ENCODE measurements at places on chromosomes 5 and 9.

DNA sequence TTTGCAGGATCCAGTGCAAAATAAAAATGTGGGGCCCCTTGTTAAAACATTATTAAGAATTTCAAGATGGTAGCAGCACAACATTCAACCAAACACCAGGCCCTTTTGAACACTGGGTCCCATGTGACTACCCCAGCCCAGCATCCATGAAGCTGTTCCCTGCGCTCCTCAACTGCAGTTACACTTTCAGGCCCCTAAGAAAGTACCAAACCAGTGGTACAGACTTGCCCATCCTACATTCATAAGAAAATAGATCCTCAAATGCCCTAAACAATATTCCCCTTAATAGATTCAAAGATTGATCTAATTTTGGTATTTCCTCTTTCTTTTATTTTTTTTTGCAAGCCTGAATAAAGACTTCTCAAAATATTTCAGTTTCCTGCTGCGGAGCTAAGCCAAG, 201.7 kb downstream of the EFNA5 start:
- DNase-seq, result no peak

DNA sequence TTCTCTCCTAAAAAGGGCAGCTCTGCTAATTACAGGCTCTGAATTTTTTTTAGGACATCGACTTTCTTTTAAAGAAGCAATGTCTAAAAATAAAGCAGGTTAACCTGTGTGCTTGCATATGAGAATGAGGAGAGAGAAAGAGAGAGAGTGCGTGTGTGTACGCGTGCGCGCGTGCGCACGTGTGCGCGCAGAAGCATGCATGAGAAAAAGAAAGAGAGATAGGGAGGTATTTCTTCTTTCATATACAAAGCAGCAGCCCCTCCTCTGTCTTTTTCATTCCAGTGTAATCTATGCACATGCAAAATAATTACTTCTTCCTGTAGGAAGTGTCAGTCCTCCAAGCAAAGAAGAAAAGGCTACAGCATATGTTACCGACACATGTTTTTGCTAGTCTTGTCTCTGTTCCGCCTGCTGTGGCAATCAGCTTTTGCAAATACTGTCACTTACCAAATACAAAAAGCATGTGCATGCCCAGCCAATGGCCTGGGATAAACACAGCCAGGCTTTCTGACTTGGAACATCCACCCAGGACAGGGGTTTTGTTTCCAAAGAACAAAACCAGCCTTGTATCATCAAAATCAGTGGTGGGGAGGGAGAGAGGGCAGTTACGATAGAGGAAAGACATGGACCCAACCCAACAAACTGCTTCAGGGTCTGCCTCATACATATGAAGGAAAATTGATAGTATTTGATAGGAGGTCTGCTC, 252.3 kb upstream of the SLC24A2 start:
- peak; percentile 77 for DNase-seq

GRCh38 chr9:92808726-92809451, 44.3 kb upstream of the BICD2 start:
- DNase-seq, result peak; percentile 56

DNA sequence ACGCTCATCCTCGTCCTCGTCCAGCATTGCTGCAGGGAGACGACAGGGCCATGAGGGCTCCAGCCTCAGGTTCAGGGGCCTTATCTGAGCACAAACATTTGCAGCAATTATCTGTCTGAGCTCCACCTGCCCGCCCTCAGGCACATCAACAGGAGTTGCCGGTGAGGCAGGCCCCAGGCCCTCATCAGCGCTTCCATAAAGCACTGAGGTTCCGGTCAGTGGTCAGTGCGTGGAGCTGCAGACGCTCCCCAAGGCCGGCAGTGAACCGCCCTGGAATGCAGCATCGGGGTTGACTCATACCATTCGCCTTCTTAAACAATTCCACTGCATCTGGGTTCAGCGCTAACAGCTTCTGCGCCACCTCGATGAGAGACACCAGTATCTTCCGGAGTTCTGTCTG, 15.2 kb downstream of the UBAC1 start:
- no peak for DNase-seq

GRCh38 chr5:151598984-151599383, 7.9 kb upstream of the FAT2 start:
- no peak for DNase-seq

DNA sequence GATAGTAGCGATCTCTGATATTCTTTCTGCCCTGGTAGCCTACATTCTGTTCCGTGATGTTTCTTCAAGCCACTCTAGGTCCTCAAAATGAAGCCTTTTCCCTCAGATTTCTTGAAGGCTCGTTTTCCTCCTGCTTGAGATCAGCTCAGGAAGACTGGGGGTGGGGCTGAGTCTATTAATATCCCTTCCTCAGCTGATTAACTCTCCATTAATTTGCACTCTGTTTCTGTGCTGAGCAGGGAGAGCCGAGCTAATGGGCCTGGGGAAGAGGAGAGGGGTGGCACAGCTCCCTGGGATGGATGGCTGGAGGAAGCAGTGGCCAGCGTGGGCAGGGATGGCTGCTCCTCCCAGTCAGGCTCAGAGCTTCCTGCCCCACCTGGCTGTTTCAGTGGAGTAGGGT, 93.3 kb downstream of the PPARGC1B start:
- no peak for DNase-seq

DNA sequence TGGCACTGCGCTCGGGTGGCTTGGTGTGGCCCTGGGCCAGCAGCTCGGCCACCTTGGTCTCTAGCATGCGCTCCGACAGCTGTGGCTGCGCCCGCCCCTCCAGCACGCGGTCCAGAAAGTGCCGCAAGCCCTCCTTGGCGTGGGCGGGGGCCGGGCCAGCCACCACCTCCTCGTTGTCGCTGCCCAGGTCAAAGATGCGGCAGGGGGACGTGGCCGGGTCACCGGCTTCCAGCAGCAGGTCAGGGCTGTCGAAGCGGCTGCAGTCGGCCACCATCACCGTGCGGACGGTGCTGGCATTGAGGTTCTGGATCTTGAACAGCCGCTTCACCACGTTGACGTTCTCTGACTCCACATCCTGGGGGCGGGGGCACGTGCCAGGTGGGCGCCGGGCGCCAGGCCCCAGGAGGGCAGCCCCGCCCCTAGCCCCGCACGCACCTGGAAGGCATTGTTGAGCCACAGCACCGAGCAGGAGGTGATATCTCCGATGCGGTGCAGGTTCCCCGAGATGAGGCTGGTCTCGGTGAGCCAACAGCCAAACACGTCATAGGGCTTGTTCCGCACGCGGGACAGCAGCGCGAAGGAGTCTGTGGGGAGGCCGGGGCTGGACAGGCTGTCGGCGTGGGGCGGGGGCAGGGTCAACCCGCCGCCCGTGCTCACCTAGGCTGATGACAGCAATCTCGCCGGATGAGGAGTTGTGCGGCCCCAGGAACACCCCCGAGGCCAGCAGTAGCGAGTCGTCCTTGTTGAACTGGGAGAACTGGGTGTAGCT, 2.2 kb downstream of the FBXW5 start:
- no peak for DNase-seq

DNA sequence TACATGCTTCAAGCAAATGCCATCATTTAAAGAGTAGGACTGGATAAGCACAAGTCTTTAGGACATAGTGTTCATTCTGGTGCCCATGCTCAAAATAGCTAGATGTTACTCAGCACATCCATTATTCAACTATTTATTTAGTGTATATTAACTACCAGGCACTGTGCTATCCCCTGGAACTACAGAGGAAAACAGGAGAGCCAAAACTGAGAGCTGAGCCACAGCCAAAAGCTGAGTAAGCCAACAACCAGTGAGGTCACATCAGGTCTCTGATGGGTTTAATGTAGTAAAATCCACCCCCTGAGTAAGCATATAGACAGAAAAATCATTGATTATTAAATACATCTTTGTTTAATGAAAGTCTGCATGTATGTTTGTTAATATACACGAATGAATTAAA, 469.3 kb upstream of the DMAC1 start:
- DNase-seq, result no peak

DNA sequence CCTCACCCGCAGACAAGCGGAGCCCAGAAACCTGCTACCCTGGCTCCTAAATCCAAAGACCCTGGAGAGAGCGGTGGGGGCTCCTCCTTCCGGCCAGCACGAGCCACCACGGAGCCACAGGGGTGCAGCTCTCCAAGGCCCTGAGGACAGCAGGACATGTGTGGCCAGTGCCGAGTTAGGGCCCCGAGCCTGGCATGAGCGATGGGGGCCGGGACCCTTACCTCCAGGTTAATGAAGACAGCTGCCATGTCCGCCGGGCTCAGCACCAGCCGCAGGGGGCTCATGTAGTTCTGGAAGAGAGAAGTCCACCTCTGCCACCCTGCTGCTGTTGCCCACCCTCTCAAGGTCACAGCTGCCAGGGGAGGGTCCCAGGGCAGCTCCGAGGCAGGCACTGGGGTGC, 68.9 kb upstream of the SARDH start:
- no peak for DNase-seq

DNA sequence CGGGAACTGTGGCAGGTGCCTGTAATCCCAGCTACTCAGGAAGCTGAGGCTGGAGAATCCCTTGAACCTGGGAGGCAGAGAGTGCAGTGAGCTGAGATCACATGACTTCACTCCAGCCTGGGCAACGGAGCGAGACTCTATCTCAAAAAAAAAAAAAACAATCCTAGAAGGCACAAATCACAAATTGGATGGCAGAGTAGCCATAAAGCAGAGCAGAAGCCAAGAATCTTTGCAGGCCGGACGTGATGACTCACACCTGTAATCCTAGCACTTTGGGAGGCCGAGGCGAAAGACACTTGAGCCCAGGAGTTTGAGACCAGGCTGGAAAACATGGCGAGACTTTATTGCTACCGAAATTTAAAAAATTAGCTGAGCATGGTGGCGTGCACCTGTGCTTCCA, 9.2 kb upstream of the FUBP3 start:
- no peak for DNase-seq

GRCh38 chr5:174317256-174317894, 271.9 kb downstream of the NSG2 start:
- peak; percentile 34 for DNase-seq

DNA sequence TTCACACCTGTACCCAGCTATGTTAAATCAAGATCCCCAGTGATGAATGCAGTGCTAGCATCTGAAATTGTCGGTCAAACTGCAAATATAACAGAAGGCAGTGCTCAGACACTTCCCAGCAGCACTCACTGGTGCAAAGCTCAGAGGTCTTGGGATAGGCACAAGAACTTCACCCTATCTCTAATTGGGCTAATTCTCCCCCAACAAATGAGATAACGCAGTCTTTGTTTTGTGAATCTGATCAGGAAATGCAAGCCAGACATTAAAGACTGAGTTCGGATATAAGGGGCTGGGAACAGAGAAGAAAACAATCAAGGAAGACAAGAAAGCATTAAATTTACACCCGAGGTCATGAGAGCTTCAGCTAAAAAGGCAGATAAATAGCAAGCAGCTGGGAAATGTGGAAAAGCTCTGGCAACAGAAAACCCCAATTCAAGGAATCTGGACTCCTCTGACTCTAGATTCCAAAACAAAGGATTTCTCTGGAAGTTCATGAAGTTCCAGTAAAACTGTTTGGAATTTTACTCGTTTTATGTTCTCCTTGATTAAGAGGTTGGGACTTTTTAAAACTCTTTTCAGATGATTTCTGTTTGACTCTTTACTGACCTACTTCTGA, 65.1 kb downstream of the GNA14 start:
- no peak for DNase-seq

GRCh38 chr9:8429157-8429556, 629.6 kb upstream of the DMAC1 start:
- no peak for DNase-seq

- no peak for DNase-seq
These were observed 42.5 kb downstream of the STXBP1 start for GRCh38 chr9:127654619-127655018.

DNA sequence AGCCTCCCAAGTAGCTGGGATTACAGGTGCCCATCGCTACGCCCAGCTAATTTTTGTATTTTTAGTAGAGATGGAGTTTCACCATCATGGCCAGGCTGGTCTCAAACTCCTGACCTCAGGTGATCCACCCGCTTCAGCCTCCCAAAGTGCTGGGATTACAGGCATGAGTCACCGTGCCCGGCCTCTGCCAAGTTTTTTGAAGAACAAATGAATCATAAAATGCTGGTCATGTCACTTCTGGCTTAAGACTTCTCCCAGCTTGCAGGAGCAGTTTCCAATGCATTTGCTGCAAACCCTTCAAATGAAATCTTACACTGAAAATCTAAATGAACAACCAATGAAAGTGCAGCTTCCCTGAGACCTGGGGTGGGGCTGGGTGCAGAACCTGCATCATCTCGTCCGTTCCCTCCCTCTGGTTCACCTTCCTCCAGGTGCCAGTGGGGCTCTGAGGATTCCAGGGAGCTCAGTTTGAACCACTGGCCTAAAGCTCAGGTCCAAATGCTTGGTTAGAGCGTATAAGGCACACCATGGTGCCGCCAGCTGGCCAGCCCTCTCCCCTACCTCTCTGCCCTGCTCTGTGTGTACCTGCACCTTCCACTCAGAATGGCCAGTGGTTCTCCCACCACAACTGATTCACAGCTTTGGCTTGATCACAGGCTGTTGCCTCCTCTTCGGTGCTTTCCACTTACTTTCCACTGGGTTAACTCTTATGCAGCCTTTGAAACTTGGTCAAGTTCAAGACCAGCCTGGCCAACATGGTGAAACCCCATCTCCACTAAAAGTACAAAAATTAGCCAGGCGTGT, 39.8 kb upstream of the FUBP3 start:
- DNase-seq, result no peak

GRCh38 chr5:148619484-148619883, 34.8 kb downstream of the HTR4 start:
- DNase-seq, result no peak

- no peak for DNase-seq
These were observed 405.9 kb downstream of the TLE4 start for GRCh38 chr9:79977510-79978197.

- no peak for DNase-seq
These were observed 96.6 kb downstream of the VCAN start for GRCh38 chr5:83568186-83568585.

GRCh38 chr5:7668161-7668560, 182.8 kb downstream of the CFAP90 start:
- DNase-seq, result no peak

GRCh38 chr9:118568704-118569103, 800.5 kb downstream of the BRINP1 start:
- no peak for DNase-seq

GRCh38 chr5:180026320-180026719, 45.2 kb downstream of the RNF130 start:
- DNase-seq, result no peak

- DNase-seq, result no peak
These were observed 31.2 kb upstream of the PRR16 start for GRCh38 chr5:120432861-120433260.

DNA sequence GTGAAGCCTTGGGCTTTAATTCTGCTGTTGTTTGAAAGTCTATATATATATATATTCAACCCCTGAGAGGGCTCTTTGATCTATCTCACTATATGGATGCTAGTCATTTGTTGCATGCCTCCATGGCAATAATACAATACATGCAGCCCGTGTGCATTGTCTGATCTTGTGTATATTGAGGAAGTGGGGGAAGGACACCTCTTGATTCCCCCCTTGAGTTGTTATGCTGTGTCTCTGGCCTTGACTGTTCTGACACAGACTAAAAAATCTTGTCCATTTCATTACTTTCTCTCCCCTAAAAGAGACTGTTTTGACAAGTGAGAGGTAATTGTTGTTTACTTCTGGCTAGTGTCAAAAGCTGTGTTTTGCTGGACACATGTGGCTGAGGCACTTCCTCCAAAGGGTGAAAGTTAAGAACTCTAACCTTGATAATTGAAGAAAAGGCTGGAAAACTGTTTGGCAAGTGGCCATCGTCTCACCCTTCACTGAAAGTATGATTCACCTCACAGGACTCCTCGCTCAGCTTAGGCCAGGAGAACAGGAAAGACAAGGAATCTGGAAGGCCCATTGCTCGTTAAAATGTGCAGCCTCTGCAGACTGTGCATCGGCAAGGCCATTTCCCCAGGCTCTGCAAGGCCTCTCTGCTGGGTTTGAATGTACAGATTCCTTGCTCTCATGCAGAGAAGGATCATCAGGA, 304.0 kb downstream of the PRELID2 start:
- peak; percentile 16 for DNase-seq

- no peak for DNase-seq
These were observed 46.1 kb downstream of the ZNF608 start for GRCh38 chr5:124700333-124700732.

Measured in skin of body (tissue), 3 donors.